GM13976 (cell line): ENCODE measurements at places on chromosomes 13 and 19.

GRCh38 chr19:10913716-10914340, 14.6 kb downstream of the YIPF2 start:
- no peak for DNase-seq

- DNase-seq = peak; percentile 65
These were observed 54.5 kb downstream of the TSSK6 start for GRCh38 chr19:19460761-19461265.

- DNase-seq = peak; percentile 80
These were observed at the start of gene LRRC25 for GRCh38 chr19:18397242-18398202. Gene LRRC25 (minus strand): TSS chr19:18397622. CDS start chr19:18396963, 659 bp downstream.

DNA sequence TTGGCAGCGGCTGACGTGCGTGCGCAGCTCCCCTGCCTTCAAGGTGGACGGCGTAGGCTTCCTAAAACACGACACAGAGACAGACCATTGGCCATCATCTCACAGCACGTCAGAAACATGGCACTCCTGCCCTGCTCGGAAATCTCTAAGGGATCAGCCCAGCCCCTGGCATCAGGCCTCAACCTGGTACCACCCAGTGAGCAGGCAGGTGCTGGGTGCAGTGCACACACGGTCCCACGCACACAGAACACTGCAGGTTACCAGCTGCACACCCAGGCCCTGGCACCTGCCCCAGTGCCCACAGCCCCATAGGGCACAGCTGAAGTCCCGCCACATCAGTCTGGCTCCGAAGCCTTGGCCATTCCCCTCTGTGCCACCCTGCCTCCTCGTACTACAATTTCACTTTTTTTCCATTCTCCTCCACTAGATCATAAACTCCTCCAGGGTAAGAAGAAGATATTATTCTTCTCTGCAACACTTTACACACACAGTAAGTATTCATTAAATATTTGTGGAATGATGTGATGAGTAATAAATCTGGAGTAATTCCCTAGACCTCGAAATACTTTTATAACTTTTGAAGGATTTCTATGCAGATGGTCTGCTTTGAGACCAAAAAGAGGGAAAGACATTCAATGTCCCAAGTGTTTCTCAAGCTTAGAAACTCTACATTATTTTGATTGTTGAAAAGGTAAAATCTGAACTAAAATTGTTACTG, 156.4 kb downstream of the COL4A1 start:
- no peak for DNase-seq

GRCh38 chr19:11457115-11457514, 21.7 kb downstream of the PRKCSH start:
- DNase-seq = no peak

GRCh38 chr19:10724573-10725071, 6.7 kb downstream of the DNM2 start:
- DNase-seq = no peak

- DNase-seq = peak; percentile 80
These were observed at the start of gene LMTK3 for GRCh38 chr19:48511800-48512503. Gene LMTK3 (minus strand): TSS chr19:48511835. CDS start chr19:48511576, 259 bp downstream.

GRCh38 chr13:87398047-87398446, 273.1 kb upstream of the SLITRK5 start:
- DNase-seq = no peak

- no peak for DNase-seq
These were observed 108.2 kb downstream of the TNFSF13B start for GRCh38 chr13:108377646-108378206.

DNA sequence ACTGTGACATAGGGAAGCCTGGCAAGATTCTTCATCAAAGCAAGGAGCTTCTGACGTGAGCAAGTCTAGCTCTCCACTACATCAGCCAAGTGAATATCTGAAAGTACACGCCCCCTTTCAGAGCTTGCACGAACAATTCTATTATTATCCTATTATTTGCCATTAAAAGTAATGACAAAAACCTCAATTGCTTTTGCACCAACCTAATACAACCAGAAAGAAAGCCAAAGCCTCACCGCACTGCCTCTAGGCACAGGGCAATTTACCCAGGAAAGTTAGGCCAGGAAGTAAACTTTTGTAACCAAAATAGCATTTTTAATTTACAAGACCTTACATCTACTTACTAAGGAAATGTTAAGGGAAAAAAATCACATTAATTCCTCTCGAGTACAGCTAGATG, 41.2 kb downstream of the LATS2 start:
- DNase-seq = no peak

DNA sequence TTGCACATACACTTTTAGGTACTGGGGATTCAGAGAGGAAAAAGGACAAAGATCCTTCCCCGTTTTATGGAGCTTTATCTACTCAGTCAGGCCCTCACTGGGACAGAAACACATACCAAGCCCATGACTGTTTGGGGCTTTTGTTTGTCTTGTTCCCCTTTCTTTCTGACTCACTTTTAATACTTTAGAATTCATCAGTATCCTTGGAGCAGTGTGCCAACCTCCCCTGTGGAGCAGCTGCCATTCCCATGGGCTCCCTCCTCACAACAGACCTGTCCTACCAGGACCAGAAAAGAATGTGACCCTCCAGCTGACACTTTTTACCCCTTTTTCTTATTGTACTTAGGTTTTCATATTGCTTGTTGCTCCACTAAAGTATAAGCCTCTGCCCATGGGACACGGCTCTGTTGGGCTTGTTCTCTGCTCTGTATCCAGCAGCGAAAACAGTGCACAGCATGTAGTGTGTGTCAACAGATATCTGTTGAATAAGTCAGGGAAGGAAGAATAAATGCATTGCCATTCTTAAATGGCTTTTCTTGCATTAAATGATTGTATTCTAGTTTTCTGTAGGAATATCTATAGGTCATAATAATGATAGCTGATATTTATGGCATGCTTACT, 431.1 kb downstream of the EFNB2 start:
- DNase-seq = no peak

- no peak for DNase-seq
These were observed 52.8 kb downstream of the SPTBN4 start for GRCh38 chr19:40519352-40520322.

DNA sequence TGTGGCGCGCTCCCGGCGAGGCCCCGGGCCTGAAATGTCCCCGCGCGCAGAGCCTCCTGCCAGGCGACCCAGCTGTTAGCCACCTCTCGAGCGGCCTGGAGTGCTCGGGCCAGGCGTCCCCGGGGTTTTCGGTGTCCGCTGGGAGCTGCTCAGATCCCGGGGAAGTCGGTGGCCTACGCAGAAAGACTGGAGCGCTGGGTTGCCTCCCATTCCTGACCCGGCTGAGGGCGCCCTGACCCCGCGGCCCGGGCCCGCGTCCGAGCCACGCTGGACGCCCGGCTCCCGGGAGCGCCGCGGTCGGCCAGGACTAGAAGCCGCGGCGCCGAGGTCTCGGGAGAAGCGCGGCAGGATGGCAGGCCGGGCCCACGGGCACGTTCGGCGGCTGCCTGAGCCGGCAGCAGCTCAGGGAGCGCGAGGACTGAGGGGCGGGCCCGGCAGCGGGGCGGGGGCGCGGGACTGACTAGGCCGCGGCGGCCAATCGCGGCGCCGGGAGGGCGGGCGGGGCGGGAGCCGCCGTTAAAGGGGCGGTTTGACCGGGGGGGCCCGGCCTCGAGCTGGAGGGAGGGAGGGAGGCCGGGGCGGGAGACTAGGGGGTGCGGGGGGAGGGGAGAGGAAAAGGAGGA, 1.3 kb upstream of the ZIC2 start:
- peak; percentile 84 for DNase-seq

DNA sequence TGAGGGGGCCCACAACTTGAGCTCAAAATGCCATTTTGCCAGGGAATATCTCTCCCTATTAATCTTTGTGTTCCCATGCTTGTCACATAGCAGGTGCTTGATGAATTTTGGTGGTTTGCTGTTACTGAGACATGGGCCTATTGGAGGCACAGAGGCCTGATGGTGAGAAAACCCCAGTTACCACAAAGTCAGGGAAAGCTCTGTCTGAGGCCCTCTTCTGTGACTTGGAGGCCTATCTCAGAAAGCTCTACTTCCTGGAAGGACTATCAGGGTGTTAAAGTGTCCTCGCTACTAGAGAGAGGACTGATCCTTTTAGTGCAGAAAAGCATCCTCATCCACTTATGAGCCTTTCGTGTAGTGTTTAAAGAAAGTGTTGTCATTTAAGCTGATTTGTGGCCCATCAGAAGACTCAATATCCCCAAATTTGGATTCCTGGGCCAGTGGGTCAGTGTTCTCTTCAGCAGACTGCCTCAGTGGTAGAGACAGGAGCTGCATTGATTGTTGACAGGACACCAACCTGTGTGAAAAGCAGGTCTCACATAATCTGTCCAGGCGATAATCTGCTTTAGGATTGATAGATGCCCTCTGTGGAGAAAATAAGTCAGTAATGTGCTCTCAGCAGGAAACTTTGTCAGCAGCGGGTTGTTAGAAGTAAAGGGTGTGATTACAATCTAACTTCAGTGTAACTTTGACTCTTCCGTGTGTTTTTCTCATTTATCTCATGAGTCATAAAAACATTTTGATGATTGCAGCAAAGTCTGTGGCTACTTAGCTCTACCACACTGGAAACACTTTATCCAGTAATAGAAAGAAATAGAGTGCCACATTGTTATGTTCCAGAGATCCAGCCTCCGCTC, 121.0 kb downstream of the AKAP11 start:
- no peak for DNase-seq

DNA sequence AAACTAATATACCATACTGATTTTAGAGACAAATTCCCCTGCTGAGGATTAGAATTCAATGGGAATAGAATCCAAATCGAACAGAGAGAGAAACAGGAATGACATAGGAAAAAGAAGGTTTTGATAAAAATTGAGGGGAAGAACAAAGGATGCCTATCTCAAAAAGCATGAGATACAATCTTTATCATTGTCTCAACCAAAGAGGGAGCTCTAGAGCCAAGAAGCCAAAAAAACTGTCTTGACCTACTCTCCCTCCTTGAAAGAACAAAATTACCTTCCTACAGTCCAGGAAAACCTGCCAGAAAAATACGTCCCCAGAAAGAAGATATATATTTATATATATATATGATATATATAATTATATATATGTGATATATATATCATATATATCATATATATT, 39.2 kb upstream of the MIR17HG start:
- no peak for DNase-seq

- peak; percentile 51 for DNase-seq
These were observed 20.6 kb downstream of the ELAVL3 start for GRCh38 chr19:11460207-11460606.

DNA sequence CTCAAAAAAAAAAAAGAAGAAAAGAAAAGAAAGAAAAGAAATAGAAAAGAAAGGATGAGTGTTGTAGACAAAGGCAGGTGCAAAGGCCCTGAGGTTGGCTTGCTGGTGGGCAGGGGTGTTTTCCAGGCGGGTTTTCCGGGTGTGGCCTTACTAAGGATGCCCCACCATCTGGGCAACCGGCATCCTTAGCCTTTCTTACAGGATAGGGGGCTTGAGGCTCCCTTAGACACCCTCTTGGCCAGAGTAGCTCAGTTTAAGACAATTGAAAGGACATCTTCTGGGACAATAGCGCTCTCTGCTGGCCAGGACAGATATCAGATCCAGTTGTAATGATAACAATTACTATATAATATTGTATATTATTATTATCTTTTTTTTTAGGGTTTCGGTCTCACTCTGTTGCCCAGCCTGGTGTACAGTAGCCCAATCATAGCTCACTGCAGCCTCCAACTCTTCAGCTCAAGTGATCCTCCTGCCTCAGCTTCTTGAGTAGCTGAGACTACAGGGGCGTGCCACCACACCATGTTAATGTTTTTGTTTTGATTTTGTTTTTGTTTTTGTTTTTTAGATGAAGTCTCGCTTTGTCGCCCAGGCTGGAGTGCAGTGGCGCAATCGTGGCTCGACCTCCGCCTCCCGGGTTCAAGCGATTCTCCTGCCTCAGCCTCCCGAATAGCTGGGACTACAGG, 1.4 kb upstream of the QTRT1 start:
- DNase-seq = peak; percentile 73

DNA sequence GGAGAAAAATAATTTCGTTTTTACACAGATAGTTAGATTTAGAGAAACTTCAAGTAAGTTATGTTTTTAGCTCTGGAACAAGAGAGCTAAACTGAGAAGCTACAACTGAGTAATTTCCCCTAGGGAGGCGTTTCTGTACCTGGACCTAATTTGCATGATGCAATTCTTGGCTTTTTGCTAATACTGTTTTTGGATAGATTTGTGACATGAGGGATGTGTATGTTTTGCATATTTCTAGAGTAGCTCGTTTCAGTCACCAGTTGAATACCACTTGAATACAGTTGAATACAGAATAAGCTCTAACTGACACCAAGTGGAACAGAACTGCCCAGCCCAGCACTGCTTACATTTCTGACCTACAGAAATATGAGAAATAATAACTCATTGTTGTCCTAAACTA, 1227.9 kb upstream of the SPRY2 start:
- no peak for DNase-seq

GRCh38 chr13:20247963-20248362, 15.8 kb upstream of the GJB6 start:
- DNase-seq = no peak

DNA sequence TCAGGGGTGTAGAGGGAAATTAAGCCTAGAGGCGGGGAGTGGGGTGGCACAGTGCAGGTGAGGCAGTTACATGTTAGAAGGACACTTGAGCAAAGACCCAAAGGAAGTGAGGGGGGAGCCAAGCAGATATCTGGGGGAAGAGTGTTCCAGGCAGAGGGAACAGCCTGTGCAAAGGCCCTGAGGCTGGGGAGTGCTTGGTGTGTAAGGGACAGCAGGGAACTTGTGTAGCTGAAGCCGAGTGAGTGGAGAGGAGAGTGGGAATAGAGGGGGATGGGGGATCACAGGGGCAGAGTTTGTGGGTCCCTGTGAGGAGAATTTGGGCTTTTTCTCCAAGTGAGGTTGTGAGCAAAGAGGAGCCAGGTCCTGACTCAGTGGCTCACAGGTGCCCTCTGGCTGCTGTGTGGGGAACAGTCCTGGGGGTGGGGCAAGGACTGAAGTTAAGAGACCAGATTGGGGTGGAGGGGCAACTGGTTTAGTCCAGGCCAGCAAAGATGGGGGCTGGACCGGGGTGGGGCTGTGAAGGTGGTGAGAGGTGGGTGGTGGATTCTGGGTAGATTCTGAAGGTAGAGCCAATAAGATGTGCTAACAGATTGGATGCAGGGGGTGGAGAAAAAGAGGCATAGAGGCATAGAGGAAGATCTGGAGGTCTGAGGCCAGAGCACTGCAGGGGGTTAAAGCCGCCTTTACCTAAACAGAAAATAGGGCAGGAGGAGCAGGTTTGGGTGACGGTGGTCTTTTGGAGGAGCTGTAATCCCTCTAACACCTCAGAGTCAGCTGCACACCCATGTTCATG, 75.3 kb downstream of the CACNA1A start:
- peak; percentile 57 for DNase-seq

GRCh38 chr13:37501187-37501586, 97.4 kb downstream of the POSTN start:
- DNase-seq = no peak

GRCh38 chr13:75770592-75771011, 134.5 kb downstream of the LMO7 start:
- no peak for DNase-seq

GRCh38 chr19:17209126-17210036, 5.8 kb upstream of the USE1 start:
- peak; percentile 83 for DNase-seq

- DNase-seq = peak; percentile 53
These were observed 6.2 kb downstream of the CARD8 start for GRCh38 chr19:48249502-48250014.
